T1000 (cell line): ENCODE measurements at places on chromosomes 12 and 14.

- no peak for DNase-seq
These were observed 18.9 kb upstream of the CD27 start for GRCh38 chr12:6425590-6426531.

DNA sequence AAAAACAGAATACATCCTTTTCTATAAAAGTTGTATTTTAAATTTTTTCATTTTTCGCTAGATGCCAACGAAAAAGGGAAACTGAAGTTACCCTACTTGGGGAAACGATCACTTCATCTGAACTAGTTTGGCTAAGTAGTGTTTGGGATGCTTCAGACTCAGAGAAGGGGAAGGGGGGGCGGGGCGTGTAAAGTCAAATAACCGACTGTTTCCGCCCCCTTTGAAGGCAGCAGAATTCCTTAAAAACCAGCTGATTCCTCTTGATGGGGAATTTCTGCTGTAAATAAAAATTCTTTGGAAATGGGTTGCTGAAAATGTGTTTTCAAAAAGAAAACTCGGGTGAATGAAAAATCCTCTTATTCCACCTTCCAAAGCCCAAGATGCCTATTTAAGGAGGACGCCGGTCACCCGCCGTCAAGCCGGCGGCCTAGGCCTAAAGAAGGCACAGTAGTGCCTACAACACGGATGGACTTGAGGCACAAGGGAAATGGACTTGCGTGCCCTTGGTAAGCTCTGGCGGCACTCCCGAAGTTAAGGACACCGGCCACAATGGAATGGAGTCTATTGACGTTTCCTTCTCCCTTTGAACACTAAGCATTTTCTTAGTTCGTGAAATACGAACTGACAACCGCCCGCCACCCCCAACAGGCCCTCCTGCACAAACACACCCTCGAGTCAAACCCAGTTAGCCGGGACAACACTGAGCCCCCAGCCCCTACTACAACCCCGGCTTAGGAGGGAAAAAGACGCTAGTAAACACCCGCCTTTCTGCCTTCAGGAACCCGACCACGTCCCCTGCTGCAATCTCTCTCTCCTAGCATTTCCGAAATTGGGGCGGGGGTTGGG lies 1.9 kb downstream of the ATXN2 start:
- no peak for DNase-seq

GRCh38 chr12:1171657-1172408 lies 180.8 kb downstream of the ERC1 start:
- no peak for DNase-seq

GRCh38 chr12:76190299-76190698 lies 105.8 kb upstream of the NAP1L1 start:
- DNase-seq = no peak

- DNase-seq = peak; percentile 19
These were observed 65.8 kb upstream of the DACT1 start for GRCh38 chr14:58571769-58572472.

DNA sequence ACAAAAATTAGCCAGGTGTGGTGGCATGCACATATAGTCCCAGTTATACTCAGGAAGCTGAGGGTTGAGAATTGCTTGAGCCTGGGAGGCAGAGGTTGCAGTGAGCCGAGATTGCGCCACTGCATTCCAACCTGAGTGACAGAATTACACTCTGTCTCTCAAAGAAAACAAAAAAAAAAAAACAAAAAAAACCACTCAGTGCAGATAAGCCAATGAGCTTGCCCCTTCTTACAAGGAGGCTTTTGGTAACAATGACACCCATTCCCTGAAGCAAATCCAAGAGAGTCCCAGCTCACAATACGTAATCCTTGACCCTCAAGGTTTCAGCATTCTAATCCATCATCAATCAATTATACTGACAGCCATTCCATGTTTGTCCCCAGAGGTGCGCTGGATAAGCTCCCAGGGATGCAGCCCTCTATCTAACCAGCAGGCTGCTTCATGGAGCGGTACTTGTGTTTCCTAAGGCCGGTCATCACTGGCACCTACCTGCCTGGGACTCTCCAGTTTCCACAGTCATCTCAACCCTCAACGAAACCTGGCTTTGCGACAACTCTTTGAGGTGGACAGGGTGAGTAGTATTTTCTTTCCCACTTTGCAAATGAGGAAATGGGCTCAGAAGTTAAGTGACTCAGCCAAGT lies 12.4 kb downstream of the GCN1 start:
- no peak for DNase-seq

- no peak for DNase-seq
These were observed 33.8 kb downstream of the WBP11 start for GRCh38 chr12:14769466-14769968.

DNA sequence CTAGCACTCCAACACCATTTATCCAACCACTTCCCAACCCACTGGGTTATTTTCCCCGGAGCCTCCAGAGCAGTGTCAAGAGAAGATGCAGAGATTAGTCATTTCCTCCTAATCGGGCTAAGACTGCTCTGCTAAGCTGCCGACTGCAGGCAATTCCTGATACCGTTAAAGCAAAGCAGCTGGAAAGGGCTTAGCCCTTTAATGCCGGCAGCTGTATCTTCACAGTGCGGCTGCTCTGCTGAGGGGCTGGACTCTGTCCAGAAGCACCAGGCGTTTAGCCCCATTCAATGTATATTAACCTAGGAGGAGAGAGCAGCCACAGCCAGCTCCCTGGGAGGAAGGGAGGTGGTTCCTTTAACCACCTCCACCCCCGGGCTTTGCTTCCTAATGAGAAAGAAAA lies 11.1 kb downstream of the AQP6 start:
- no peak for DNase-seq

- DNase-seq = no peak
These were observed 47.6 kb downstream of the TMEM132C start for GRCh38 chr12:128314611-128315010.

DNA sequence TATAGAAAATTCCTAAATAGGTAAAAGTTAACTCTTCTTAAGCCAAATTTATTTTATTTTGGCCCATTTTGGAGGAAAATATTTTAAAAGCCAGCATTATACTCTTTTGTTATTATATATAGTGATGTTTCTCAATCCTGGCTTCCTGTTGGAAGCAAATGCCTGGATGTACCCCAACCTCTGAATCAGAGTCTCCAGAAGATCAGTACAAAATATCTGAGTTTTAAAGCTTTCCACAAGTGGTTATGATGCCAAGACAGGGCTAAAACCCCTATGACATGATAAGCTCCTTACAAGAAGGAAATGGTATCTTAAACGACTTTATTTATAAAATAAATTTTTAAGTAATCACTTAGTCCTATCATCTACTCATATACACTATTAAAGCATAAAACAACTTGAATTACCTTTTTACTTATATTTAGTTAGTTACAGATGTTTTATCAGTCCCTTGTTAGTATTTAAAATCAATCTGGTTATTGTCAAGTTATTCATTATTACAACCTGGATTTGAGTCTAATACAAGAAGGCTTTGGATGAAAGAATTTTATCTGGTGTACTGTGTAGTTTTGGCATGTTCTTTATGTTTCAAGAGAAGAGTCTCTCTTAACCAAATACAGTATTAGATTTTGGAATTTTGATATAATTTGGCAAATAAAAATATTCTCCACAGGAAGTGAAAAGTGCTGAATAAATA lies 238.1 kb downstream of the SLC2A13 start:
- no peak for DNase-seq

DNA sequence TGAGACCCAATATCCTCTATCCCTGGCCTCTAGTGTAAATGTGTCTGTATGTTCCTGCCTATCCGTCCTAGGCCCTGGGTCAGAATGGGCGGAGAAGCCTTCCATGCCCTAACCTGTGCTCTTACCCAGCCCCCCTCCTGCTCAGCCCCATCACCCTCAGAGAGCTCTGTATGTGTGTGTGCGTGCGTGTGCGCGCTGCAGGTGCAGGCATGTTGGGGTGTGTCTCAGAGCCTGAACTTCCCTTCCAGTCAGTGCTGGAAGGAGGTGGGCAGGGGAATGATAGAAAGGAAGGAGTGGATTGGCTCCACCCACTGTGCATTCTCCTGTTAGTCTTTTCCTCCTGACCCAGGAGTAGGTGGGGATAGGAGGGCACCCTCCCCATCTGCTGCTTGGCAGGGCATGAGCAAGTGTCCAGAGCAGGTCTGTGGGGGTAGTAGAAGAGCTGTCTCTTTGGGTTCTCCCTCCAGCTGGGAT lies 7.2 kb downstream of the NAB2 start:
- DNase-seq = no peak

DNA sequence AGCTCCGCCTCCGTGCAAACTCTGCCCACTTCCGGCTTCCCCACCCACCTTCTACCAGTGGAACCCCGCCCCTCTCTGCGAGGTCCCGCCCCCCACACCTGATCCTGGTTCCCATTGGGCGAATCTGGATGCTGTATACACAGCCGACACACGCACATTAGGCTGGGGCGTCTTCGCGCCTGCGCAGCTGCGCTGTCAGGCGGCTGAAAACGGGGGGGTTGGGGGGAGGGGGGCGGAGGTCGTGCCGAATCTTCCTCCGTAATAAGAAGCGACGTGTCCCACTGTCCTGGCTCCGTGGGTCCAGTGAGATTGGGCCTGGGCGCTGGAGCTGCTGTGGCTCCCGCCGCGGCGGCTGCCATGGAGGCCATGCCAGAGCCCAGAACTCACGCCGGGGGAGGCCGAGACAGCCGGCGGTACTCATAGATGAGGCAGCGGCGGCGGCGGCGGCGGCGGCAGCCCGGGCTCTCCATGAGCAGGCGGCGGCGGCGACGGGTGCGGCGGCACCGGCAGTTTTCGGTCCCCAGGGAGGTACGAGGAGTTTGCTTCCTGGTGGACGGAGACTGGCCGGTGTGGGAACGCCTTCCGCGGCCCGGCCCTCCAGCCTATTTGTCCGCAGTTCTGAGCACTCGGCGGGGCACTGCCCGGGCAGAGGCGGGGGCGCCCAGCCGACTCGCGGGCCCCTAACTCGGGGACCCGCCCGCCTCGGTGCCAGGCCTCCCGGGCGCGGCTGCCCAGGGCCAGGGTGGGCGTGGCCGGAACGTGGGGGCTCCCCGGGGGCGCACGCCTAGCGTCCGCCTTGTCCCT lies 64.5 kb downstream of the KLHL28 start:
- peak; percentile 94 for DNase-seq
